Psoas muscle (tissue), 8 donors: ENCODE measurements at places on chromosomes 12 and 14. TPM values are rescaled to one million over a fixed set of nuclear protein-coding genes. Genes with fewer than 3 reads are reported as not detected.

DNA sequence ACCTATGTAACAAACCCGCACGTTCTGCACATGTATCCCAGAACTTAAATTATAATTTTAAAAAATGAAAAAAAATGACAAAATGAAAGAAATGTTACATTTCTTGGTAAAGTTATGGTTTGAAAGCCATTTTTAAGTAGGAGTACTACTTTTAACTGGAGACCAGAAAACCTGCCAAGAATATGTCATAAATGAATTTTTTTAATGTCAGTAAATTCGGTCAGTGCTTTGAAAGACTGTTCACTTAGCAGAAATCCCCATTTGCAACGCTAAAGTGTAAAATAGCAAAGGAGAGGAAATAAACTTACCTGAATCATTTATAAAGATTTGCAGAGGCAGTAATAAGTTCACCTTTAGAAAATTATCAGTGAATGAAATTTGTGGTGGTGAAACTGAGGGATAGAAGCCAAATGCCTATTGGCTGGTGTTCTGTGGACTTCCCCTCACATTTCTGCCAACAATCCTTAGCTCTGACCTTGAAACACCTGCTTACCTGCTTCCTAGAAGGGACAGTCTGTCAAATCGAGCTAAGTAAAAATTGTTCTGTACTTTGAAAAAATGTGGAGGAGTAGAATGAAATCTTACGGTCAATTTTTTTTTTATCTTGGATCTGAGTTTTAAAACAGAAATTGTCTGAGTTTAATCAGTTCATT lies 714.2 kb downstream of the SLC6A15 start:
- no peak for DNase-seq

DNA sequence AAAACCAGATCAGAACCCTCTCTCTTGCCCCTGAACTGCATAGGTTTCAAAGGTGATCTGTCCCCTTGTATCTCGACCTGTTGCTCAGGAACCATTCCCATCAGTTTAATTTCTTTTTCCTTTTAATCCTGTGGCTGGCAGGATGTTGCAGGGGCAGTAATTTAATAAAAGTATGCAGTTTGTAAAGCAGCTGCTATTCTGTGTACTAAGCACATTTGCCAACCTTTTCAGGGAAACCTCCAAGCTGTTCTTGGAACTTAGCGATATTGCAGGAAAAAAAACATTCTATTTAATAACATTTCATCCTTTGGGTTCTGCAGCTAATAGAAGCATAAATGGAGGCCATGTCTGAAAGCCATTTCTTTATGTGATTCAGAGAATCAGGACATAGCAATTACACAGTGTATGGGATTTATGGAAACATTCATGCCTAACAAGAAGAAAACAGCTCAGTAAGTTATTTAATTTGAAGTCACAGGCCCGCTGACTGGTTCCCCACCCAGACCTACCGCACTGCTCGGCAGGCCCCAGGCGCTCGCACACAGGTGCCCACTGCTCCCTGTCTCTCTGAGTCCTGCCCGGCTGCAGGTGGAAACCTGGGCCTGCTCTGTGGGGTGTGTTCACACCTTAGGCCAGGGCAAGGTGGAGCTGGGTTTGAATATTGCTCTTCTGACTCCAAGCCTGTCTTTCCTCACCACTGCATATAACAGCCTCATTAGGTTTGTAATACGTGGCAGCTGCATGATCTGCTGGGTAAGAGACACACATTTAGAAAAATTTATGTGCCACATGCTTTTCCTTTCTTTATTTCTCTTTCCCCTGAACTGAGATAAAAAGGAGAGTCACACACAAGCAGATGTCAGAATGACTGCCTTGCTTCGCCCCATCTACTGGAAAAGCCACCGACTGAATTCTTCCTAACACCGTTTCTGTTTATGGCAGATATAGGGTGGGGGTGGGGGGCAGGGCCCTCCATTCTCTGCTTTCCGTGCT lies 119.7 kb downstream of the SLC25A47 start:
- DNase-seq = no peak

CYP27B1 gene
- total RNA-seq = 0.54 TPM

MSI1 gene
- 0.20 TPM for total RNA-seq
